Right renal cortex interstitium (tissue), 3 donors: ENCODE measurements at places on chromosomes 12 and 14.

DNA sequence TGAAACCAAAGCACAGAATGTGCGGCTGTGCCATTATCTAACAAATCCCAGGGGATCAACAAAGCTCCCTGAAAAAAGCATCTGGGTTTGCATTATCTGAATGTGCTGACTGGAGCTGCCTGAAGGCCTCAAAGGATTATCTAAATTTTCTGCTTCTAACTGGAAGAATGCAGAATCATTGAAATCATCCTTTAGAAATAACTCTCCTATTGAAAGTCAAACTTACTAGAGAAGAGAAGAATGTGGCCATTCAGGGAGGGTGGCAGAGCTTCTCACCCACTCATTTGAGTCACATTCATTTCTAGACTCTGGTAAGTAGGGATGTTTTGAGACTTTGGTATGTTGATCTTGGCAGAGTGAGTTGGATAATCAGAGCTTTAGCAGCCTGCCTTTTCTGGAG is 220.6 kb upstream of the RGS6 start:
- no peak for DNase-seq

DNA sequence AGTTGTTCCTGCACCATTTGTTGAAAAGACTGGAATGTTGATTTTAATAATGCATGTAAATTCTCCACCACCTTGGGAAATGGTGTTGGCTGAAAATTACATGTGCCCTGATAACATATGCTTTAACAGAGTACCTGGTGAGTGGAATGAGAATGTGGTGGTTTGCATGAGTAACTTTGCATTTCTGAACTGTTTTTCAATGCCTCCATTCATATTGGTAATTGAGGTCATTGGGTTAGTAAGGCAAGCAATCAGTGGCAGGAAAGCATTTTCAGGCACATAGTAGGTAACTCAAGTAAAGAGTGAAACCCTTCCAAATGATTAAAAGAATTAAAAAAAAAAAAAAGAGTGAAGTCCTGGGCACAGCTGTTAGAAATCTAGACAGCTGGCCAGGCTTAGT is 32.2 kb upstream of the BICD1 start:
- DNase-seq, result no peak

DNA sequence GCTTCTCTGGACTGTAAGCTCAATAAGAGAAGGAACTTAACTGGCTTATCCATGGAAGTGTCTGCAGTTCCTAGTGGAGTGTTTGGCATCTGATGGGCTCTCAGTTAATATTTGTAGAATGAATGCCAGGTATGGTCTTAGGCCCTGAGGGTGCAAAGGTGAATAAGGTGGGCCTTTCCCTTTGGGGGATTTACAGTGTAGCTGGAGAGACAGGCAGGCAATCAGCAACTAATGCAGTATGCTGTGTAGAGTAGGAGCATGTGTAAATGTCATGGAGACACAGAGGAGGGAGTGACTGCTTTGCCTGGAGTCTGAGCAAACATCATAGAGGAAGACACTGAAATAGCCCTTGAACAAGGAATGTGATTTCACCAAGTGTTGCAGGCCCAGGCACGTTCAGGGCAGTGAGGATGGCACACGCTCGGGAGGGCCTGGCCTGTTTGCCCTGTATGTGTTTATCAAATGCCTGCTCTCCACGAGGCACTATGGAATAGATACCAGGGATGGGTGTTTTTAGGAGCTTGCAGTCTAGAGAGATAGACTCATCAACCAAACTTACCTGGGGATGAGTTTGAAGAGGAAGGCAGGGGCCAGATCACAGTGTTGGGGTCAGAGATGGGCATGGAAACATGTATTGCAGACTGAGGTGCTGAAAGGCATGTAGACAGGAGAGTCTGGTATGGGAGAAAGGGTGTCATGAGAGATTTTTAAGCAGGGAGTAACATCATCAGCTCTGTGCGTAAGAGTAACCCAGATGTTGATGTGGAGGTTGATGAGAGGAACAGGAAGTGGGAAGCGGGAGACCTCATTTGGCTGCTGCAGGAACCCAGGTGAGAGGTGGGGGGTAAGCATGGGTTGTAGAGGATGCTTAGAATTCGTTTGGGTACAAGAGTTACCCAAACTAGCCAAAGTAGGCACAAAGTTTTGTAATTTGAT is 54.1 kb downstream of the PLXNC1 start:
- DNase-seq, result no peak

DNA sequence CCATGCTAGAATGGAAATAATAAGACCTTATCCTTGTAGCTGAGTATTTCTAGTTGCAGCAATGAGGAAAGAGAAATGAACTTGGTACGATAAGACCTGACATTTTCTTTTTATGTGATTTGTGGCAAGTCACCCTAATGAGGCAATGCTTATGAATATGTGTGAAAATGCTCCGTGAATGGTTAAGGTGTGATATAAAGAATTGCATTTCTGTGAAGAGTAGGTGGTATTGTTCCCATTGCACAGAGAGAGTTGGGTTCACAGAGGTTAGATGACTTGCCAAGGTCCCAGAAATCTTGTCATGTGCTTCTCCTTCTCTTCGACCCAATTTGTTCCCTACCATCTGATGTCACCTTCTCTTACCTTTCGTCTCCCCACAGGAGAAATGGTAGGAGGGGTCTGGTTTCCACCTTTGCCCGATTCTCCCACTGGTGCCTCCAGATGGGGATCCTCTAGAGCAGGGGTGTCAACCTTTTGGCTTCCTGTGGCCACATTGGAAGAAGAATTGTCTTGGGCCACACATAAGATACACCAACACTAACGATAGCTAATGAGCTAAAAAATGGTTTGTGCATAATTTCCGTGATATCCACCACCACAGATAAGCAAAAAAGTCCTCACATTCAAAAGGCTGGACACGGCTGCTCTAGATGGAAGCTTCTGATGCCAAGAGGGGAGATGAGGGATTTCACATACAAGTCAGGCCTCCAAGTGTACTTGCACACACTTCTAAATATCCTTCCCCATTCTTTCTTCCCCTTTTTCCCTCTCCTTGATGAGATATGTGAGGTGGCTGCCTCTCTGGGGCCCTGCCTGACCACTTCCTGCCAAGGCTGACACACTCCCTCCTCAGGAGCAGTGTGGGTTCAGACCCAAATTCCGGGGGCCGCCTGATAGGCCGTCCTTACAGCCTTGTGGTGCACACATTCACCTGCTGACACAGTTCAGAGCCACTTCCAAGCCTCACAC is 96.1 kb downstream of the PLXNC1 start:
- no peak for DNase-seq

DNA sequence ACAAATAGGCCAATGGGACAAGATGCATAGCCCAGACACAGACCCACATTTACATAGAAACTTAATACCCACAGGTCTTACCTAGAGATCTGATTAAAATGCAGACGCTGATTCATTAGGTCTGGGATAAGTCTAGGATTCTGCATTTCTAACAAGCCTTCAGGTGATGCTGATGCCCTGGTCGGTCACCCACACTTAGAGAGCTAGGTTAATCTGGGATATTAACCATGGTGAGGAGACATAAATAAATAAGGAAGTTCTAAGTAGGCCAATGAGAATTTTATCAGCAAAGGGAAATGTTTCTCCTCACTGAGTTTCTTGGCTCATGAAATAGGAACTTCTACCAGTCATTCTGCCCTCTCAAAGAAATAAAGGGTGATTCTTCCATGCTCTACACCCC is 120.1 kb downstream of the BMP4 start:
- DNase-seq, result no peak

DNA sequence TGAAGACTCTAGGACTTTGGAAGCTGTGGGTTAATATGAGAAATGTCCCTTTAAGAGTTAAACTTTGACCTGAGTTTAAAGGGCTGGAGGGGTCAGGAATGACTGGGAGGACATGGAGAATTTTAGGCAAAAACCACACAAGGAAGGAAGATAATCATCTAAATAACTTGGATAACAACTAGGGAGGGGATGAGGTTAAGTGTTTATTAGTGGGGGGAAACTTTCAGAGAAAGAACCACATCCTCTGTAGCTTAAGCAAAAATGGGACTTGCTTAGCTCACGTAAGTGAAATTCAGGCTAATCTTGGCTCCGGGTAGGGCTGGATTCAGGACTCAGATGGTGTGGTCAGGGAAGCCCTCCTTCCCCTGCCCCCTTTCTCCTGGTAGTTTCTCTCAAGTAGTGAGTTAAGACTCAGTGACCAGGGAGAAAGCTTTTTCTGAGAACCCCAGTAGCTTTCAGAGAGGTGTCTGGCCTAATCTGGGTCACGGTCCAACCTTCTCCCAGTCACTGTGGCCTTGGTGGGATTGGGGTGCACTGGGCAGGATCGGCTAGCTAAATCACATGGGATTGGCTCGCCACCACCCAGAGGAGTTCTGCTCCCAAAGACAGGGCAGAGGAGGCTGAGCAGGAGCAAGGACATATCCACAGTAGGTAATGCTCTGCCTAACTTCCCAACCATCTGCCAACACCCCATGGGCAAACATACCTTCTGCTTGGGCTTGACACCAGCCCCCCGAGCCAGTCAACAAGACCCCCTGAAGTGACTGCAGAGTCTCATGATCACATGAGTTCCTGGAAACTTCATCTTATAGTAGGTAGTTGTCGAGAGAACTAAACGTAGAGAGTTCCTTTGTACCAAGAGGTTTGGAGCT is 52.8 kb downstream of the ARF6 start:
- DNase-seq, result no peak

DNA sequence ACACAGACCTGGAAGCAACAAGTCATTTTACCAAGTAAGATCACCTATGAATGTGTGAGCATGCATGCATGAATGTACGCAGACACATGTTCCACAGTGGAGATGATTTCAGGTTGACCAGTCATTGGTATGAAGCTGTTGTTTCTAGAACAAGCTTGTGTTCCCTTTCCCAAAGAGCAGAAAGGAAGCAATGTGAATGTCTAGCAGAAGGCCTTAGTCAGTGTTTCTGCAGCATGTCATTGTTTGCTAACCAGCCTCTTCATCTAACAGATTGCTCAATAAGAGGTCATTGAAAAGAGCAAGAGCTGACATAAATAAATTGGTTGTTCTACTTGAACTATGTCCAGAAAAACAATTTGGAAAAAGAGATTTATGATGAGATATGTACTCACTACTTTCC is 191.4 kb downstream of the PLCZ1 start:
- no peak for DNase-seq

- DNase-seq, result no peak
Measured at GRCh38 chr14:55373784-55374705, 37.6 kb downstream of the ATG14 start.

GRCh38 chr14:106513302-106513701 is 986.9 kb downstream of the TMEM121 start:
- DNase-seq, result no peak

DNA sequence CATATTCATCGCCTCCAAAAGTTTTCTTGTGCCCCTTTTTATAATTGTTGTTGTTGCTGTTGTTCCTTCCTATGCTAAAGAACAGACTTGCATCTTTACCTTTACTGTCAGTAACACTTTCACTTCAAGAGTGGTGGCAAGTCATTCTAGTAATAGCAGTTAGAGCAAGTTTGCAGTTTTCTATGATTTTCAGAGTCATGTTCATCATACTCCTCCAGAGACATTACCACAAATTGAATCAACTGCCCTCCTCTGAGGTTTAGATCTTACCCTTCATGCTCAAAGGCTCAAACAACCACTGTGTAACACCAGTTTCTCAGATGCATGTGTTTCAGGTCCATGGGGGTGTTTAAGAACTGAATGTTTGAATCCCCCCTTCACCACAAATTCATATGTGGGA is 763.4 kb downstream of the LRFN5 start:
- DNase-seq, result no peak

GRCh38 chr12:124525455-124525854 is 42.0 kb downstream of the NCOR2 start:
- DNase-seq, result no peak

GRCh38 chr12:49664591-49665239 is 41.4 kb downstream of the PRPF40B start:
- DNase-seq, result no peak

DNA sequence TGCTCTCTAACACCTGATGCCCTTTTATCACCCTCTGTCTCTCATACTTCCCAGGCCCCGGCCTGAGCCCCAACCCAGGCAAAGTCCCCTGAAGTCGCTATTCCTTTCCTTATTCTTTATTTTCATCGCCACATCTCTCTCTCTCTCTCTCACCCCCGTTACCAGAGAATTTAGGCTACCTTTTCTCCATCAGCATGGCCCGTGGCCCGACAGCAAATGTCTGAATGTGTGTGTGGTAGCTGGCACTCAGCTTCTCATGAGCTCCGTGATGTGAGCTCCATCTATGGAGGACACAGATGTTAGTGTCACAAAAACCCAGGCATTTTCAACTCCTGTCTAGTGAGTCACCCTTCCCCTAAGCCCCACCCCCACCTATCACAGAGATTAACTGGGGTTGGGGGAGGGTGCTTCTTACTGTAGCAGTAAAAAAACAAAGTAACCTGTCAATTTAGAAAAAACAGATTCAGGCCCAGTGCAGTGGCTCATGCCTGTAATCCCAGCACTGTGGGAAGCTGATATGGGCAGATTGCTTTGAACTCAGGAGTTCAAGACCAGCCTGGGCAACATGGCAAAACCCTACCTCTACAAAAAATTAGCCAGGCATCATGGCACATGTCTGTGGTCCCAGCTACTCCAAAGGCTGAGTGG is 53.8 kb downstream of the VCPKMT start:
- no peak for DNase-seq

DNA sequence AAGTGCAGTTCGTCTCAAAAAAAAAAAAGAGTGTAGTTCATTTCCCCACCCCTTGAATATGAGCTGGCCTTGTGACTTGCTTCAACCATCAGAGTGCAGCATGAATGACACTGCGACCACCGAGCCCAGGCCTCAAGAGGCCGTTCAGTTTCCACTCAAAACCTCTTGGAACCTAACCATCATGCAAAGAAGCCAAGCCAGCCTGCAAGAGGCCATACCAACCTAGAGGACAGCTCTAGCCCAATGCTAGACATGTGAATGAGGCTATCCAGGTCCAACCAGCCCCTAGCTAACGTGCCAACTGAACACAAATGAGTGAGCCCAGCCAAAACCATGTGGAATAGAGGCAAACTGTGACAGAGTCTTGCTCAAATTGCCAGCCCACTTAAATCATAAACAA is 29.7 kb downstream of the R3HDM2 start:
- no peak for DNase-seq

- DNase-seq, result no peak
Measured at GRCh38 chr14:68828698-68829097, 35.8 kb upstream of the ZFP36L1 start.

GRCh38 chr12:117530796-117531195 is 169.4 kb upstream of the NOS1 start:
- no peak for DNase-seq

DNA sequence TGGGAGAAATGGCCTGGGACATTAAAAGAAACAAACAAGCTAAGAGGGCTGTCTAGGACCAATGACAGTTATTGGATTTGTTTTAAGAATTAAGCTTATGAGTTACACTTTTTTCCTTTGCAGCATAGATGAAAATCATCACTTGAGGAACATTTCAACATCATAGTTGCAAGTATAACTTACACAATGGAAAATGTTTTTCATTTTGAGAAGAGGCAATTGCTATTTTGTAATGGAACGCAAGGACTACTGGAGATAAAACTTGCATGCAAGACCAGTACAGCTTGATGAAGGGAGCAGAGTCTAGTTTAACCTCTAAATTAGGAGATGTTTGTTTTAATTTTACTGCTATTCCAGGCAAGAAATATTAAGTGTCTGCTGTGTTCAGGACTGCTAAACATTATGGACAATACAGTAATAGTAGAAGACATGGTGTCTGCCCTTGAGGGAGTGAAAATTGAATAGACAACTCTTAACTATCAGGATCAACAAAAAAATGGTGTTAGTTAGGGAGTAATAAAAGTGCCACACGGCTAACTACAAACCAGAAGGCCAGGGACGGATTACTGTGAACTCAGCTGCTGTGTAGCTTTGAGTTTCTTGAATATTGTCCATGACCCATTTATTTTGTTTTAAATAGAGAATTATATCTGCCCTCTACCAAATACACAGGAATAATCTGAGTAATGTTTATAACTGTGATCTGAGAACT is 374.5 kb downstream of the RAD51B start:
- no peak for DNase-seq

- no peak for DNase-seq
Measured at GRCh38 chr12:58458102-58458501, 462.2 kb downstream of the LRIG3 start.
